Stimulated activated CD8-positive, alpha-beta memory T cell treated with anti-CD3 and anti-CD28 coated beads, Interleukin-2, amount 100 ng/mL, for 1 hour (primary cell): ENCODE measurements at places on chromosomes 5 and 9.

- DNase-seq: no peak
Observed at GRCh38 chr5:56791396-56791795, 24.0 kb upstream of the MAP3K1 start.

GRCh38 chr5:119218830-119219782, 136.7 kb upstream of the TNFAIP8 start:
- DNase-seq: no peak

DNA sequence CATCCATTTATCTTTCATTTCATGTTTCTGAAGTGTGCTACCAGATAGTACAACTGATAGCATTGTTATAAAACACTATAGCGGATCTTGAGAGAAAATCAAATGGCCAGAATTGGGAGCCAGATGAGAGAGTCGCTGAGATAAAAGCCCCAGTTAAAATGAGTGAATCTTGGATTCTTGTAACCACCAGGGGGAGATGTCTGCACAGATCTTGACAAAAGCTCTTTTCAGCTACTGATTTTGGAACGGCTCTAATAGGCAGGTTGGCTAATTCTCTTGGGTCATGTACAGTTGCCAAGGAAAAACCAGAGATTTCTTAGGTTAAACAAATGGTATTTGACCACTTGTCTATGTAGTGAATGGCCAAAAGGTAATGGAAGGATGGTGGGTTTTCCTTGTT, 21.7 kb downstream of the F2RL2 start:
- DNase-seq: no peak

- no peak for DNase-seq
Observed at GRCh38 chr5:62112689-62113228, 193.2 kb upstream of the KIF2A start.

DNA sequence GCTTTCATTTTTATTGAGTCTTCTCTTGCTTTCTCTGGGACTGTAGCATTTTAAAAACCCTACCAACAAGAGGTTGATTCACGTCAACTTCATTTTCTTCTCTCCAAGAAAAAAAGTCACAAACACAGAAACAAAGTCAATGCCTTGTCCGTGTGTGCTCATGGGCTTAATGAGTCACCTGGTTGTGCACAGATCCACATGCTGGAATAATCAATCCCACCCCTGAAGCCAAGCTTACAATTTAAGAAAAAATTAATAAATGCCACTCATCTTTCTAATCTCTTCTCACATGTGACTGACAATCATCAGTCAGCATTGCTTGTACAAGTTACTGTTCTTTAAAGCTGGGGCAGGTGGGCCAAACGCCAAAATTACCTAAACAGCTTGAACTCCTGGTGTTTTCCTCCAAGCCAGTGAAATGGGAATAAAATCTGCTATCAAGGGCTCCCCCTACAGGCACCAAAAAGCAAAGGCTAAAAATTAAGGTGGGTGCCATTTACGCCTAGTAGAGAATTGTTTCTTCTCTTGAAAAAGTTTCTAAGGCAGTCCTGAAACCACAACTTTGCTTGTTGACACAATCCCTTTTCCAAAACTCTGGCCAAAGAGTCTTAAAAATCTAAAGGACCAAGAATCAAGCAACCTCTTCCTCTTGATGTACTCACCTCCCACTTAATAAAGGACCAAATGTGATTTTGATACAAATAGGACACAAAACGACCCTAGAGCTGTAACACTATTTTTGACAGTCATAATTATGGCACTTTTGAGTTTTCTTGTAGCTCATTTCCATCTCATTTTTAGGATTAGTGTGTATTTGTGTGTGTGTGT, 21.3 kb downstream of the TRMO start:
- DNase-seq: no peak

DNA sequence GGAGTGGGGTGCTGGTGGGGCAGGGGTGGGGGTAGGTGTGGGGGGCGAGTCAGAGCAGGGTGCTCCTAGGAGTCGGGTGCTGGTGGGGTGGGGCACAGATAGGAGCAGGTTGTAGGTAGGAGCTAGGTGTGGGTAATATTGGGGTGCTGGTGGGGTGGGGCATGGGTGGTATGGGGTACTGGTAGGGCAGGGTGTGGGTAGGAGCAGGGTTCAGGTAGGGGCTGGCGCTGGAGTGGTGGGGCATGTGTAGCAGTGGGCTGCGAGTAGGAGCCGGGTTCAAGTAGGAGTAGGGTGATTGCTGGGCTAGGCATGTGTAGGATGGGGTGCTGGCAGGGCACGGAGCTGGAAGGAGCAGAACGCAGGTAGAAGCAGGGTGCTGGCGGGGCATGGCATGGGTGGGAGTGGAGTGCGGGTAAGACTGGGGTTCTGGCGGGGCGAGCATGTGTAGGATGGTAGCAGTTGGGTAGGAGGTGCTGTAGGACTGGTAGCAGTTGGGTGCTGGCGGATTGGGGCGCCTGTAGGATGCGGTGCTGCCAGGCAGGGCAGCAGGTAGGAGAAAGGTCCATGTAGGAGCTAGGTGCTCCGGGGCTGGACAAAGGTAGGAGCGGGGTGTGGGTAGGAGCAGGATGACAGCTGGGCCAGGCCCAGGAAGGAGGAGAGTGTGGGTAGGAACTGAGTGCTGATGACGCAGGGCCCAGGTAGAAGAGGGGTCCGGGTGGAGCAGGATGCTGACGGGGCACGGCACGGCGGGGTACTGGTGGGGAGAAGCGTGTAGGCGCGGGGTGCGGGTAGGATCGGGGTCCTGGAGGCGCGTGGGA, 105.5 kb upstream of the SIMC1 start:
- no peak for DNase-seq

- DNase-seq: no peak
Observed at GRCh38 chr9:90105773-90106172, 501.0 kb downstream of the GADD45G start.

- no peak for DNase-seq
Observed at GRCh38 chr5:161305601-161306000, 240.9 kb downstream of the GABRB2 start.

DNA sequence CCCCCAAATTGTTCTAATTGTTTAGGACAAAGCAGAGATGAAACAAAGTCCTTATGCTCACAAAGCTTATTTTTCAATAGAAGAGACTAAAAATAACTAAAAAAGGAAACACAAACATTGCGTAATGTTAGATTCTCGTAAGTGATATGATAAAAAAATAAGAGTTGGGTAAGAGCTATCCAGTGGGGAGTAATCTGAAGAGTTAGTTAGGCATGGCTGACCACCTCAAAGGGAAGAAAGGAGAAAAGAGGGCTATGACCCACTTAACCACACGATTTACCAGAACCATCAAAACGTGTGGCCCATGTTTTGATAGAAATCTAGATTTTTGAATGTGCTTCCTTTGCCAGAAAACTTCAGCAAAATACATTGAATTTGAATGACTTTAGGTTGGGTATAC, 1296.8 kb upstream of the NUDT12 start:
- DNase-seq: no peak

- no peak for DNase-seq
Observed at GRCh38 chr9:68996462-68996861, 17.5 kb downstream of the PRKACG start.
